Activated CD4-positive, alpha-beta T cell treated with anti-CD3 and anti-CD28 coated beads, Interleukin-10, Interleukin-2, amounts not matched to agents 100 ng/mL and 50 ng/mL, durations not matched to agents 16 hours and 8 hours (primary cell): ENCODE measurements at places on chromosomes 5 and 9.

GRCh38 chr5:115267617-115268016 lies 4.9 kb upstream of the PGGT1B start:
- DNase-seq = no peak

- DNase-seq = no peak
Measured at GRCh38 chr5:141489841-141490240, 960 bp downstream of the PCDHGC5 start.

- DNase-seq = no peak
Measured at GRCh38 chr9:130446101-130446861, 1.5 kb downstream of the ASS1 start.

DNA sequence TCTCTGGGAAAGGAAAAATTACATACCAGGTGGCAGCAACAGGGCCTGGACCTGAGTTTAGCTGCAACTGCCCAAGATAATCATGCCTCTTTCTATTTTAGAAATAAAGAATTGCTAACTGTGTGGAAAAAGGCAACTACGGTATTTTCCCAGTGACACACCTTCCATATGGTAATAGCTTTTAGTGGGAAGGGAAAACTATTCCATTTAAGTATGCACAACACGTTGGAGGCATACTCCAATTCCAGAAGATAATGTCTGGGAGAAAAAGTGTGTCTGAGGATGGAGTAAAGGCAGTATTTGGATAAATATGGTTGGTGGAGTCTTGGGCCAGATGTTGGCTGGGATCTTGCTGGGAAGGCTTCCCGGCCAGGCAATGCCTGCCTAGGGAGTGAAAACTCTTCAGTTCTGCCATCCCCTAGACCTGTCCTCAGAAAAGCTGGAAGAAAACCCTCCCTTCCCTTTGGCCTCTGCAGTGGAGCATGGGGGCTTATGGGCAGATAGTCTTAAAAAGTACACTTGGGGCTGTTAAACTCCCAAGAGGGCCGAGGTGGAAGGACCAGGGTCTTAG lies 40.6 kb downstream of the SH3PXD2B start:
- no peak for DNase-seq

GRCh38 chr9:134807716-134808446 lies 72.7 kb upstream of the FCN2 start:
- DNase-seq = no peak

GRCh38 chr9:116059466-116059865 lies 94.1 kb upstream of the PAPPA start:
- no peak for DNase-seq

- peak; percentile 23 for DNase-seq
Measured at GRCh38 chr9:129803676-129804060, 684 bp downstream of the TOR1B start.

DNA sequence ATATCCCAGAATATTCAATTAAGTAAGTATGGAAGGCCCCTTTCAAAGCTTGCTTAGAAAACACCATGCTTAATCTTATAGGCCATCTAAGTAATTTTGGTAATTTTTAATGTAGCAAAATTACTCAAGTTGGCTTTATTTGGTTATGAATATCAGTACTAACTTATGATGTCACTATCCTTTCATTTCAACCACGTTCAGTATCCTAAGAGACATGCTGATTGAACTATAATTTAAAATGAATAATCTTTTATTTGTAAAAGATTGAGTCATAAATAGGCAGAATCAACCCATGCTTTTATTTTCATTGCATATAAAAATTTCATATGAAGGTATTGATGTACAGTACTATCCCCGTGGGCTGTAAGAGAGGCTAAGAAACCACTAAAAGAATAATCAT lies 386.9 kb downstream of the RAB3C start:
- no peak for DNase-seq

- no peak for DNase-seq
Measured at GRCh38 chr5:132417010-132417439, 47.5 kb downstream of the SLC22A5 start.

DNA sequence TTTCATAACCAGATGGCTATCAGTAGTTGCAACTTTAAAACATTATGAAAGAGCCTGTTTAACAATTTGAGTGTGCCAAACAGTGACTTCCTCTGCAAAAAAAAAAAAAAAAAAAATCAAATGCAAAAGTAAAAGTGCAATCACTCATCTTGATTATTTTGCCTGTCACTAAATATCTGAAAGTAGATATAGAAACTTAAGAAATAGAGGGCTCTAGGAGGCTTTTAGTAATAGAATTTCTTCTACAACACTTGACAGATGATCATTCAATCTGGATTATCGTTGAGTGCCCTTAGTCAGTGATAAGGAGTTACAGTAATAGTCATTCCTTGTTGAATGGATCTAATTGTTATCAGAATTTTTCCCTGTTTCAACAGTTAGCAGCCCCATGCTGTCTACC lies 101.8 kb downstream of the CETN3 start:
- DNase-seq = no peak

DNA sequence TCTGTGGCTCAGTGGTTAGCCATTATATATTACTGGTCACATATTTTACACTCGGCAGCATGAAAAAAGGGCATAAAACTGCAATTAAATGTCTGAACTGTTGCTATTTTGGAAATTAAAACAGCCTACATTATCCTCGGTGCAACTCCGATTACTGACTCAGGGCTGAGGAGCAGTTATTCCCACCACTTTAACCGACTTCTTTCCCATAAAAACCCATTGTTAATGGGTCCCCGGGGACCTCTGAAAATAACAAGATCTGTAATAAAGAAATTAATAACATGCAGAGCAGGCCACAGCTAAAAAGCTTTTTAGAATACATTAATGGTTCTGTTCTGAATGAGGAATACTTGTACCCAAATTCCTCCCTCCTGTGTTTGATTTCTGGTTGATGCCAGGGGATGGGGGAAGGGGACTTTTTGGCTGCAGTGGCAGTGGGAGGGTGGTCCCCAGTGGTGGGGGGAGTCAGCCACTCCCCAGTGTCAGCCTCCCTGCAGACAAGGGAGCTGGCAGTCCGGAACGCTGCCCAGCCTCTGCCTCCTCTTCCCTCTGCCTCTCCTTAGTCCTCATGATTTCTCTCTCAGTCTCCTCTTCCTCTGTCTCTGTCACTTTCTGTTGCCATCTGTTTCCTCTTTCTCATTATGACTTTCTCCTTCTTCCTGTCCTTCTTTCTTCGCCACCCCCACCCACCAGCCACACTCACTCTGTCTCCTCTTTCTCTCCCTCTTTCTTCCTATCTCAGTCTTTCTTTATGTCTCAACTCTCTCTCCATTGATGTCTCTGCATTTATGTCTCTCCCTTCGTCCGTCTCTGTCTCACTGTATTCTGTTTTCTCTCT lies 59.0 kb upstream of the ZBTB43 start:
- DNase-seq = peak; percentile 71

DNA sequence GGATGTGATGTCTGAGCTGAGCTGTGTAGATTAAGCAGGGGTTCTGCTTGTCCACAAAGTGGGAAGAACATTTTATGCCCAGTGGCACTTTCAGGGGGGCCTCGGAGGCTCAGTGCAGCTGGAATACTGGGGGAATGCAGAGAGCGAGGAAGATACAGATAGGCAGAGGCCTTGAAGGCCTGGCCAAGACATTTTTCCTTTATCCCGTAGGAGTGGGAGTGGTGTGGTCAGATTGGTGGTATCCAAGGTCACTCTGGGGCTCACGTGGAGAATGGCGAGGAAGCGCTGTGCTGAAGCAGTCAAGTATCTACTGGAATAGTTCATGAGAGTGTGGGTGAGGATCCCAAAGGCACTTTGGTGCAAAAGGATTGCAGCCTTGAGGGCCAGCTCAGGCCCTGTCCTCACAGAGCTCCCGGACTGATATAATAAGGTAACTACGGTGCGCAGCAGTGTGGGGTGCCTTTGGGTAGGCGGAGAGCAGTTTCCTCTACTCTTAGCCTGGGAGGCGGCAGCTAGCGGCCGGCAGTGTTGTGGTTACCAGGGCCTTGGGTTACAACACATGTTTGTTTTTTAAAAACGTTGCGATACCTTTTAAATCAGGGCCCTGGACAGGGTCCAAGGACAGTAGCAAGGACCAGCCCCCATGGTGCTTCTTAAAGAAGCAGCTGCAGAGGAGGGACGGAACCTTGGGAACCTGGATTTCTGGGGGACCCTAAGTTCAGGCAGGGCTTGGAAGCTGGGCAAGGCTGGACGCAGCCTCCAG lies 10.8 kb upstream of the CCDC69 start:
- DNase-seq = peak; percentile 26

GRCh38 chr5:44708602-44709001 lies 100.1 kb upstream of the MRPS30 start:
- DNase-seq = no peak

- peak; percentile 50 for DNase-seq
Measured at GRCh38 chr5:431001-431710, 11.8 kb upstream of the EXOC3 start.

GRCh38 chr5:122030251-122030650 lies 47.8 kb downstream of the LOX start:
- DNase-seq = no peak

DNA sequence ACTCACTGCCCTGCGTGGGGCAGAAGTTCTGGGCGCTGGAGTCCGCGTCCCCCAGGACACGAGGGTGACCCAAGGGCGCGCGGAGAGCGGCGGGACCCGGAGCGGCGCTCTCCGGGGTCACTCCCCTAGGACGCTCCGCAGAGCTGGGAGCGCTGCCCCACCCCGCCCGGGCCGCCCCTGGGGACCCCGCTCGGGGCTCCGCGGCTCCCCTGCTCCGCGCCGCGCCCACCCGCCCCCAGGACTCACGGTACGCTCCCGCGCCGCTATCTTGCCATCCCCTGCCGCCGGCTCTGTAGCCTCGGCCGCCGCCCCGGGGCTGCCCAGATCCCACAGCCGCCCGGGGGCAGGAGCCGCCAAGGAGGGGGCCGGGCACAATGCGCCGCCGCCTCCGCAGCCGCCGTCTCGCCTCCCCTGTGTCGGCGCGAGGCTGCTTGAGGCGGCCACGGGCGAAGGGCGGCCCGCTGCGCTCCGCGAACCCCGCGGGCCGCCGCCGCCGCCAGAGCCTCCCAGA lies 303 bp downstream of the LIFR start:
- DNase-seq = no peak

DNA sequence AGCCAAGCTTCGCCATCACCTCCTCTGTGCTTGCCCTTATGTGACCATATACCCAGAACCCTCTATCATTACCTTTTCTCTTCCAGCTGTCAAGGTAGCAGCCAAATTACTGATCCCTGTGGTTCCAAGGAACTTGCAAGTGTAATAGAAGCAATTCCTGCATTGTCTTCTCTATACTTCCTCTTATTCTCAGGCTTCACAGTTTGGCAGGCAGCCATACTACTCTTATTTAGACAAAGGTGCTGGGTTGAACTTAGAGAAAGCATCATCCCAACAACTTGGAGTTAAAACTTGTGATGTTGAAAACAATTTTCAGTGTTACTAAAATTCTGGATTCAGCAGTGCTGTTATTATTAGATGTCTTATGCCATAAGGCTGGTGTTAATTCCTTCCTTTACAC lies 93.2 kb downstream of the NLN start:
- DNase-seq = no peak

DNA sequence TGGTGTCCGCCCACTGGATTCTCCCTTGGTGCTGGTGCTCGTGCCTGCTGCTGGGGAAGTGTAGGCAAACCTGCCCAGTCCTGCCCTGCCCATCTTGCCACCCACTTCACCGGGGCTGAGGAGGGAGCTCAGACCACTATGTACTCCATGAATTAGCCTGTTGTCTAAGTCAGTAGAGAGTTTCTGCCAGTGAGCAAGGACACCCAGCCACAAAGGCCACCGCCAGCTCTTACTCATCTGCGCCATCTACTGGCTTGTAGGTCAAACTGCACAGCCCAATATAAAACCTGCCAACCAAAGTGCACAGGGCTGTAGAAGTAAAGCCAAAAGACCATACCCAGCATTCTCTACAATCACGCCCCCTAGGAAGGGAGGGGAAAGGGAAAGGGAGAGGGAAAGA lies 102.3 kb downstream of the GLIS3 start:
- peak; percentile 40 for DNase-seq

GRCh38 chr5:73280386-73280785 lies 107.4 kb downstream of the TMEM174 start:
- no peak for DNase-seq

DNA sequence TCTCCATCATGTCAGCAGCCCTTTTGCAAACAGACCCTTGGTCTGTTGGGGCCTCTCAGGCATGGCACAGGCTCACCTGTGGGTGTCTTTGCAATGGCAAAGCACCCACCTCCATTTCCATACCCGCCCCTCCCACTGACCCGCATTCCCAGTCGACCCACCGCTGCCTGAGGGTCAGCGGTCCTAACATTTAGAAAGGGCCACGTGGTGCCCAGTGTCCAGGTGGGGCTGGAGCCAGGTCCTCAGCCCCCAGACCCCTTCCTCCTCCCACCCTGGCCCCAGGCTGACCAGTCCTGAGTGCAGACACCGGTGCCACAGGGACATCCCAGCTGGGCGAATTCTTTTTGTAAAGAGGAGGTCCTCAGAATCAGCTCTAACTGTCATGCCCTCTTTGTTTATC lies 43.3 kb upstream of the CEP72 start:
- DNase-seq = no peak

GRCh38 chr9:128208946-128209669 lies 5.9 kb downstream of the DNM1 start:
- DNase-seq = no peak

DNA sequence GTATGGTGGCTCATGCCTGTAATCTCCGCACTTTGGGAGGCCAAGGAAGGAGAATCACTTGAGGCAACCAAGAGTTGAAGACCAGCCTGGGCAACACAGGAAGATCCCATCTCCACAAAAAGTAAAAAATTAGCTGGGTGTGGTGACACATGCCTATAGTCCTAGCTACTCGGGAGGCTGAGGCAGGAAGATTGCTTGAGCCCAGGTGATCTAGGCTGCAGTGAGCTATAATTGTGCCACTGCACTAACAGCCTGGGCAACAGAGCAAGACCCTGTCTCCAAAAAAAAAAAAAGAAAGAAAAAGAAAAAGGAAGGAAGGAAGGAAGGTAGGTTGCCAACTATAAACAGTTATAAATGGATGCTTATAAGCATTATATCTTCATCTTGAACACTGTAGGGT lies 51.0 kb downstream of the RFX3 start:
- DNase-seq = no peak

DNA sequence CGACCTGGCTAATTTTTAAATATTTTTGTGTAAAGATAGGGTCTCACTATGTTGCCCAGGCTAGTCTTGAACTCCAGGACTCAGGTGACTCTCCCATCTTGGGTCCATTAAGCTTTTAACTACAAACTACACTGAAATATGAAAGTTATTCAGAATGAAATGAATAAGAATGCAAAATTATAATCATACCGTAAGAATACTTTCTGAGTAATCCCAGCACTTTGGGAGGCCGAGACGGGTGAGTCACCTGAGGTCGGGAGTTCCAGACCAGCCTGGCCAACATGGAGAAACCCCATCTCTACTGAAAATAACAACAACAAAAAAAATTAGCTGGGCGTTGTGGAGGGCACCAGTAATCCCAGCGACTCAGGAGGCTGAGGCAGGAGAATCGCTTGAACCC lies 1.1 kb upstream of the ORM1 start:
- DNase-seq = peak; percentile 65

DNA sequence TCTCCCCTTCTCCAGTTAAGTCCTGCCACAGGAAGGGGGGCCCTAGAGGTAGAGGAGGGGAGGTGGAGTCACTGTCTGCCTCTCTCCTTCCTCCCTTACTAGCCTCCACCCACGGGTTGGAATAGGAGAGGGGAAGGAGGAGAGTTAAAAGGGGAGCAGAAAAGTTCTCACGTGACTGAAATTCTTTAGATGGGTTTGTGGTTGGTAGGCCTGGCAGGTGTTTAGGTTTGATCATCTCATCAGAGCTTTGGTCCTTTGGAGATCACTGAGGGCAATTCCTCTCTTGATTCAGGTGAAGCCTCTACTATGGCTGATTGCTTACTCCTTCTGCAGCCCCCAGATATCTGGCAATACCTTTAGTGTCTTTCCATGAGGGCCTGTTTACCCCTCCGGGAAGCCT lies 24.9 kb upstream of the C5orf63 start:
- DNase-seq = no peak

- DNase-seq = no peak
Measured at GRCh38 chr9:108809269-108809668, 46.5 kb downstream of the ACTL7B start.
